ENCODE measurements at places on chromosomes 2 and 18.

DNA sequence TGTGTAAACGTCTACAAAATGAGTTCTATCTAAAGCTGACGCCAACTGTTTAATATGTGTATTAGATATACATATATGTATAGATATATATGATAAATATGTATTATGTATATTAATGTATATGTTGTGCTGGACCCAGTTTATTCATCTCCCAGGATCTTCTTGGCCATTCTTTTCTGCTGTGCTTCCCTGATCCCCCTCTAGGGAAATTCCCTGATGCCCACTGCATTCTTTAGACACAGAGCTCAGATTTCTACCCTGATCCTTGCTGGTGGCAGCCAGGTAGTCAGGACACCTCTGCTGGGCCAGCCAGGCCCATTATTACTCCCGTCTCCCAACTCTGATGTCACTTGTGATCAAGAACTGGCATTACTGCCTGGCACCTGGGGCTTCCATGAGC is 292.0 kb downstream of the PTPRM start:
- DNase-seq, result no peak

GRCh38 chr2:49686897-49687442 is 532.7 kb upstream of the FSHR start:
- DNase-seq, result no peak

DNA sequence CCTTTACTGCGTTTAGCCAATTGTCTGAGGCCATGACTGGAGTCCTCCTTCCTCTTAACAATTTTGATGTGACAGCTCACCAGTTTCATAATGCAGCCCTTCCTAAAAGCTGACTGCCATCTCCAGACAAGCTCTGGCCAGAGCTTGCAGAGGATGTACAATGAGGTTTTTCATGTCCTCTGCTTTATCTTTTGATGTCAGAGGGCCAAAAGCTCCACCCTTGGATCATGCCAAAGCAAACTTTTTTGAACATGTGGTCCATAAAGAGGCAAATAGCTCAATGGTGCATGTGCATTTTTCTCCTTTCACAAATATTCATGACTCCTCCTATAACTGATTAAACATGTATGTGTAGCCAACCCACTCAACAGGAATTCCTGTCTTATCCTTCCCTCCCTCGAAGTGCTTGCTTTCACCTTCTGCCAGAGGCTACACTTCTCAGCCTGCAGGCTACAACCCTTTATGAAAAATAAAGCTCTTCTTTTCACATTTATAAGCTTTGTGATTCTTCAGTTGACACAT is 266.2 kb downstream of the FBXO15 start:
- no peak for DNase-seq

DNA sequence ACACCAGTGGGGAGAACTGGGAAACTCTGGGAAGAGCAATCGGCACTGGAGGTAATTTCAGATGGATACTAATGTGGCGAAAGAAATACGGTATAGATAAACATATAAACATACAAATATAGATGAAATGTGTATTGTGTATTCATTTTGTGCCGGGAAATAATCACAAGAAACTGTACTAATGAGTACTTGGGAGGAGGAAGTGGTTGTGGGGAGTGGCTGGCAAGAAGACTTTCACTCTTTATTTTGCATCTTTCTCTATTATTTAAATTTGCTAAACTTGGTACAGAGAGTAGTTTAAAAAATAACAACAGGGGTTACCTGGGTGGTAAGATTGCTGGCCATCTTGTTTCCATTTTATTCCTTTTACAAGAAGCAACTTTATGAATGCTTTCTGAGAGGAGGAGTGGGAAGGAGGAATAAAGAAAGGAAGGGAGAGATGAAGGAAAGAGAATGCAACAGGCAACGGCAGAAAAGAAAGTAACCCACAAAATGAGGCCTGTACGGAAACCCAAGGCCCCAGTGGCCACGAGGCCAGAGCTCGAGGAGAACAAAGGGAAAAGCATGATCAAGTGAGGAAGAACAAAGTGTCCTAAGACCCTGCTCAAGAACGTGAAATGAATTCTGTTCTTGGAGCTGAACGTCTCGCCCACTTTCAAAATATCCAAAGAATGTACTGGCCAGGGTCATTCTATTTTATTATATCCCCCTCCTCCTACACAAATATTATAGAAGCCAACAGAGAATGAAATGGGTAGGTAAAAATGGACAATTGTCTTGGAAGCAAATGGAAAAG is 45.2 kb downstream of the FAM178B start:
- no peak for DNase-seq

GRCh38 chr2:100262046-100262445 is 60.3 kb downstream of the LONRF2 start:
- no peak for DNase-seq

- no peak for DNase-seq
Measured at GRCh38 chr2:144596073-144596871, 76.4 kb upstream of the ZEB2 start.

- no peak for DNase-seq
Measured at GRCh38 chr2:236517251-236518031, 52.2 kb upstream of the ACKR3 start.

DNA sequence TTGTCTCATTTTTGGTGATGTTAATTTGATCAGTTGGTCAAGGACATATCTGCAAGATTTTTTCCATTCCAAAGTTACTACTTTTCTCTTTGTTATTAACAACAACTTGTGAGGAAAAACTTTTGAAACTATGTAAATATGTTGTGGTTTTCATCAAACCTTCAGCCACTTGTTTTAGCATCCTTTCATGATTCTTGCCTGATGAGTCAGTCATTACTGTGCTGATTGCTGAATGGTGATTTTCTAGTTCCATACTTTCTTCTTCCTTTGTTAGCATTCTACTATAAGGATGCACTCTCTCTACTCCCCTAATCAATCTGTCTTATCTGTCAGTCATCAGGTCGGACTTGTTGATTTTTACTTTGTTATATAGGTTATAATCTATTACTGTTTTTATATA is 10.9 kb downstream of the TMEM87B start:
- DNase-seq, result no peak

- DNase-seq, result no peak
Measured at GRCh38 chr2:236550701-236551465, 18.7 kb upstream of the ACKR3 start.

DNA sequence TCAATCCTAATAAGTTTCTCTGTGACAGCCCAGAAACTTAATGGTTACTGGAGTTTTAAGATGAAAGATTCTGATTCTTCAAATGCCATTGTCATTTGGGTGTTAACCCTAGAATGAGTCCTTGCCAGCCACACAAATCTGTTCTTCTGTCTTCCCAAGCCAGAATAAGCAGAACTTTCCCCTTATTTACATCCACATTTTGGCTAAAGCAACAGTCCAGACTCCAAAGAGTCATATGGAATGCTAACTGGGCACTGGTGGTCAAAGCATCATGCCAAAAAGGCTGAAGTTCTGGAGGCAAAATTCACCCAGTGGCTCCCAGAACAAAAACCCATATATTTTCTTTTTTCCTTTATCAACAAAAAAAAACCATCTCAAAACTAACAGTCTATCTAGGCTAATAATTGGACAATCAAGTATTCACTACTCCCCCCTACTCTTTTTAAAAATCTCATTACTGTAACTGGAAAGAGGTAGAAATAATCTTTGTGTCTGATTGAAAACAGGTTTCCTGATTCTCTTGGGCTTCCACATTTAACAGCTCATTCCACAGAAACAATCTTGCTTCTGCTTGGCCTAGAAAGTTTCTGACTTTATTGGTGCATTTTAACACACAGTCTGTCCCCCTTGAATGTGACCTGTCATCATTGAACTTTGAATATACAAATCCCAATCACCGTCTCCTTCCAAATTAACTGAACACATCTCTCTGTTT is 89.6 kb upstream of the SETBP1 start:
- DNase-seq, result no peak

DNA sequence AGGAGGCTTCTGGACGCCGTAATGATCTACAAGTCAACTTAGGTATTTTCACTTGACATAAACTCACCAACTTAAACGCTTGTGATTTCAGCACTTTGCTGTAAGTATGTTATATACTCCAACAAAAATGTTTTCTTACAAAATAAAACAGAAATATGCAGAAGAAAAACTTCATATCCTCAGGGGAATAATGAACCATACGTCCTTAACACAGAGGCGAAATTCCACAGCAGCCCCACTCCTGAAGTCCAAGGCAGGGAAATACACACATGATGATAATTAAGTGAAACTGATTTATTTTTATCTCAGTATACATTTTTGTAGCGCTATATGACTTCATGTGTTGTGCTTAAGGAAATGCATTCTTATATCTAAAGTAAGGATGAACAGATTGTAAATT is 335.4 kb upstream of the VWC2L start:
- DNase-seq, result no peak

DNA sequence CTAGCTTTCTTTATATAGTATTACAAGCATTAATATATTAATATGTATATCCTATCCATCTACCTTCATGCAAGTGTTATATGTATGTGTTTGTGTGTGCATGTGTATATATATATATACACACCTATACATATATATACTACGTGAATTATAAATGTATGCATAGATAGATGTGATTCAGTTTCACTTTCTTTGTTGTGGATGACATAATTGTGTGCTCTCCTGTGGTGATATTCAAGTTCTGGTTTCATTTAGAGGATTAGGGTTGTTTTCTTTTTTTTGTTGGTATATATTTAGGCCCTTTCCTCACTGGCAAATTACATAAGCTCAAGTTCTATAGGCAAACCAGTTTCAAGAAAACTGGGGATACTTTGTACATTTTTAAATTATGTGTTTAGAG is 225.7 kb upstream of the FANCL start:
- no peak for DNase-seq

- DNase-seq, result peak; percentile 25
Measured at GRCh38 chr2:41400088-41400665, 647.6 kb upstream of the PKDCC start.

DNA sequence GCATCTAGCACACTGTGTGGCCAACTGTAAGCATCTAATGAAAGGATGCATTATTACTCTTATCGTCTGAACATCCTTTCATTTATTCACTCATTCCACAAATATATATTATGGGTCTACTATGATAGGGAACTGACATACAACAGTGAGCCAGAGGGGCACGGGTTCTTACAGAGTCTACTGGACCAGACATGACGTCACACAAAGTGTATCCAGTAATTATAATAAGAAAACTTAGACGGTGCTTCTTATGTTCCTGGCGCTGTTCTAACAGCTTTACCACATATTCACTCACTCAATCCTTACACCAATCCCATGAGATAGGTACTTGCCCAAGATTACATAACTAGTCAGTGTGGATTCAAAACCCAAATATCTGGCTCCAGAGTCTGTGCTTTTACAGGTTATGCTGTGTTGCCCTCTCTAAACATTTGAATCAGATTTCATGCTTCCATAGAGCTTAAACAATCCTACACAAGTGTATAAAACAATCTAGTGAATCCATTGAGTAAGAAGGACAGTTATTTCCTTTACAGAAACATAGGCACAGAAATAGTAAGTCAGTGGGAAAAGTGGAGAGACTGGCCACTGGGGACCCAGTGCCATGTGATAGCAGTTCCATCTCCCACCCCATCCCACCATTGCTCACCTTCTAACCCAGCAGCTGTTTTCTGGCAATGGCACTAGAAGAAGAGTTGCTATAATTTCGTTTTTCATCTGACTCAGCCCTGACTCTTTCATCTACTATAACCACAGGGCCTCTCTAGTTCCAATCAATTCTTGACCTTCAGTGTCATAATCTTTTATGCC is 24.2 kb upstream of the ARL5A start:
- no peak for DNase-seq

- DNase-seq, result no peak
Measured at GRCh38 chr2:234195516-234195915, 145.0 kb downstream of the SPP2 start.

DNA sequence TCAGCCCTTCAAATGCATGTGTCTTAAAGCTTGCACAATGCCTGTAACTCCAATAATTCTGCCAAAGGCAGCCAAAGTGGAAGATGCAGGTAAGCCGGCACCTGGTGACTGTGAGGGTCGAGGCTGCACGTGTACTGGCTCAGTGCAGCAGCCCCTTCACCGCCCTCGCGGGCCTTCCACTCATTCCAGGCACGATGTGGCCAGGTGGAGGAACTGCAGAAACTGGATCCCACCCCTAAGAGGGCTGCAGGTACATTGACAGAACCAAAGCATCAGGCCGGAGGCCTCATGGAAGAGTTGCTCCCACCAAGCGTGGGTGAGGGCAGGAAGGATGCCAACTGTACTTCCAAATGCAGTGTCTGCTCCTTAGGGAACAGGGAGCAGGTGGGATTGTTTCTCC is 253.4 kb downstream of the HDAC4 start:
- no peak for DNase-seq

DNA sequence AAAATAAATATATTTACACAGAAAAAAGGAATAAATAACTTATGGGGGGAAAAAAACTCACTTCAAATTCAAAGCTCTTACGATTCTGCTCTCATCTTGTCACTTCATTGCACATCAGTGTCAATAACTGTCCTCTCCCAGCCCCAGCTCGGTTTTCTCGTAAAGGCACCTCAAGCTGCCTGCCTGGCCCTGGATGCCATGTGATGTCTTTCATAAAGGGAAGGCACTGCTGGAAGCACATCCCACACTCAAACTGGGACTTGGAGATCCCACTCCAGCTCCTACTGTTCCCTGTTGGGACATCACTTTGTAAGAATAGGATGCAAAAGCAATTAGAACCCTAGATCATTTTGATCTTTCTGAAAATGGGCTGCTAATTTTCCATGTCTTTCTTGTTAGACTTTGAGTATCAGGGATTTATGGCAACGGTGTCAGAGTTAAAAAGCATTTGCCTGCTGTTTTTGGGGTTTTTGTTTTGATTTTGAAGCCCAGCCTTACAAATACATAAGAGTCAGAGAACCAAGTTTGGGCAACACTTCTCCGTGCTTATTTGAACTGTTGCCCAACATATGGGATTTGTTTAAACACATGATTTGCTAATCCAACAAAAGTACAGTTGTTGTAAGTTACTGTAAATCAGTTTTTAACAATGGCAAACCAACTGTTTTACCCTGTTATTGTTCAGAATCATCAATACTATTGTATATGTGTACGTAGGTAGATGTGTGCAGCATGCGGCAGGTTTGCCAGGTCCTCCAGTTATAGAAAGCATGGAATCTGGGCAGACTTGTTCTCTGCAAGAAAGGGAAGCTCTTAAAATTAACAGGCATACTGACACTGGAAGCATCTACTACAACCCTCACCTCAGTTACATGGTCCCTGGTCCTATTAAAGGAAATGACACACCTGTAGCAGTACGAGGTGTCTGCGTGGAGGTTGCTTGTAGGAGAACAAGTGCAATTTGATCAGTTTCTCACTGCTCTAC is 20.6 kb downstream of the SERTAD2 start:
- DNase-seq, result no peak

GRCh38 chr2:42722320-42723190 is 41.4 kb downstream of the OXER1 start:
- DNase-seq, result no peak

- no peak for DNase-seq
Measured at GRCh38 chr2:21770787-21771186, 647.0 kb downstream of the TDRD15 start.

DNA sequence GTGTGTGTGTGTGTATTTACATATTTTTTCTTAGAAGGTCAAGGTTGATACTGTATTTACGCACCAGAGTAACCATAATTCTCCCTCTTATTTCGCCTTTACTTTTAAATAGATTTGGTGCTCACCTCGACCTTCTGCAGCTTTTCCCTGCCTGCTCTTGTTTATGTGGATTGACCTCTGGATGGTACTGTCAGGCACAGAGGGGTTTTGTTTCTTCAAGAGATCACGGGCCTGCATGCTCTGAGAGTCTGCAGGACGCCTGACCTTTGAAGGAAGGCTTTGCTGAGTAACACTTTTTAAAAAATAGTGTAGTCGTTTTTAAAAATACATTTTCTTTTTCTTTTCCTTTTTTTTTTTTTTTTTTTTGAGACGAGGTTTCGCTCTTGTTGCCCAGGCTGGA is 18.1 kb upstream of the EFHD1 start:
- DNase-seq, result no peak

GRCh38 chr18:74197705-74198341 is 49.5 kb downstream of the TIMM21 start:
- no peak for DNase-seq
